ENCODE measurements at places on chromosomes 12 and 14.

- DNase-seq: no peak
These were observed 124.5 kb downstream of the PTPRO start for GRCh38 chr12:15446807-15447206.

DNA sequence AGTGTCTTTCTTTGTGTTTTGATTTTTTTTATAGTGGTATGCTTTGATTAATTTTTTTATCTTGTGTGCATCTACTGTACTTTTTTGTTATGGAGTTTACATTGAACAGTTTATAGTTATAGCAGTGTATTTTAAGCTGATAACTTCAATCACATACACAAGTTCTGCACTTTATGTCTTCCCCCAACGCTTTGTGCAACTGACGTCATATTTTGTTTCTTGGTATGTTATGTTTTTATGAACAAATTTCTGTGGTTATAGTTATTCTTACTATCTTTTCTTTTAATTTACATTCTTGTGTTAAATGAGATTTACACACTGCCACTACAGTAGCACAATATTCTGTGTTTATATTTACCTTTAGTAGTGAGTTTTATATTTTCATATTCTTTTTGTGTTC, 197.1 kb downstream of the SNAPC1 start:
- DNase-seq: no peak

GRCh38 chr14:93946541-93947090, 19.5 kb downstream of the FAM181A start:
- DNase-seq: no peak

DNA sequence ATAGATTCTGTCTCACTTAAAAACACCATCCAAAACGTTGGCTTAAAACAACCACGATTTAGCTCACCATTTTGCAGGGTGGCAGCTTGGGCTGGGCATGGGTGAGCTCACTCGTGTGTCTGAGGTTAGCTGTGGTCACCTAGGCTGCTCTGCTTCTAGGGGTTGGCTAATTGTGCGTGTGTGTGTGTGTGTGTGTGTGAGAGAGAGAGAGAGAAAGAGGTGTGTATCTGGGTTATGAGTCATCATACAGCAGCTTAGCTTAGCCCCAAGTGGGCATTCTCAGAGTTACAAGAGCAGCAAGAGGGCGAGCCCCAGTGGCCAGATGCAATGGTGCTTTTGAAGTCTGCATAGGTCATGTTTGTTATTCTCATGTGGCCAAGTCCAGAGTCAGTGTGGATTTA, 6.0 kb downstream of the FBXW8 start:
- peak; percentile 71 for DNase-seq

- no peak for DNase-seq
These were observed 11.1 kb downstream of the ACTN1 start for GRCh38 chr14:68968051-68968450.

GRCh38 chr12:98741556-98742265, 96.6 kb downstream of the APAF1 start:
- peak; percentile 38 for DNase-seq

DNA sequence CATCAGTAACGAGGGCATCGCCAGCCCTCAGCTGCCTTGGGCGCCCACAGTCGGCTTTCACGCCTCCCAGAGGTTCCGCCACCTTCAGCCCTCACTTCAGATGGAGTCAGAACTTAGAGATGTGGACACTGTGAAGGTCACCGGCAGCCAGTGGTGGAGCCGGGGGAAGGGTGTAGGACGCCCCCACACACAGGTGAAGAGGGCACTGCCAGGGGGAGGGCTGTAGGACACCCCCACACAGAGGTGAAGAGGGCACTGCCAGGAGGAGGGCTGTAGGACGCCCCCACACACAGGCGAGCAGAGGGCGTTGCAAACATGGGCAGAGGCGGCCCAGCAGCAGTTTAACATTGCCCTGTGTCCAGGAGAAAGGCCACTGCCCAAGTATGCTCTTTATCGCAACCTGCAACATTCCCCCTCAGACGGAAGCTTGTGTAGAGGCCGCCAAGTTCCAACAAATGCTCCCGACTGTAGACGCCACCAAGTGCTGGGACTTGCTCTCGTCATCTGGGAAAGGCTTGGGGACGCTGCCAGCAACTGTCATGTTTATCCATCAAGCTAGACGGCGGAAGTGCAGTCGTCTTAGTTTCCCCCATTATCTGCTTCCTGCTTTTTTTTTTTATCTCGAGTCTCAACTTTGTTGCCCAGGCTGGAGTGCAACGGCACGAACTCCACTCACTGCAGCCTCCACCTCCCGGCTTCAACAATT, 4.9 kb upstream of the ANKLE2 start:
- DNase-seq: no peak

GRCh38 chr14:90987140-90987539, 73.3 kb downstream of the RPS6KA5 start:
- no peak for DNase-seq

DNA sequence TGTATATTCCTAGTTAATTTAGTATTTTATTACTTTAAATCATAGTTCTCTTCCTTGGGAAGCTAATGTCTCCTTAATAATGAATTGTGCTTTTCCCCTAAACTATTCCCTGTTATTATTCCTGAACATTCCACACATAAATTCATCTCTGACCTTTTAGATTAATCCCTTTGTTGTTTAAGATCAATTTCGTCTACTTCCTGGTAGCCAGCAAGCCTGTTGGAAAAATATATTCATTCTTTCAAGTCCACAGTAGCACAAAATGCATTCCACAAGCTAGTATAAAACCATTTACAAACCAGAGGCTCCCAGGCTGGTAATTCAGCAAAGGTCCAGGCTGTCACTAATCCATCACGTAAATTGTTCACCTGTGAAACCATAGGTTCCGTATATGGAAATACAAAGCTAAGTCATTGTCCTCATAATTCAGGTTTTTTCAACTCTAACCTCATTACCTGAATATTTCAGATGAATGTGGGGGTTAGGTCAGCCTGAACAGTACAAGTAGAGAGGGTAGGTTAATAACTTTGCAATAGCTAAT, 232.7 kb downstream of the SEC23A start:
- DNase-seq: no peak

DNA sequence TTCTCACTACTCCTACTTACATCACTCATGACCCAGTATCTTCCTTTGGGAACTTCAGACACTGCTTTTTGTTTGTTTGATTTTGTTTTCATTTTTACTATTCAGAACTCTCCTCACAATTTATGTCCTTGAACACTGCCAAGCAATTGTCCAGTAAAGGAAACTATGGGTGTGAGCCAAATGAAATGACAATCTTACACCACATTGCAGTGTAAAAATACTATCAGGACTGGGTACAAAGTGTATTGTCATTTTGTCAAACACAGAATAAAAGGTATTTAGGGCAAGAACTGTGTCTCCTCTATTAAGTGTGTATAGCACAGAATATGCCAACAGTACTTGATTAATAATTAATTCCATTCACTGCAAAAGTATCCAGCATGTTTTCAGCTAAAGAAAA, 199.3 kb downstream of the ALG10B start:
- DNase-seq: no peak

GRCh38 chr12:69501154-69501895, 31.1 kb downstream of the FRS2 start:
- DNase-seq: peak; percentile 10

GRCh38 chr12:92192360-92192759, 46.7 kb upstream of the BTG1 start:
- no peak for DNase-seq

DNA sequence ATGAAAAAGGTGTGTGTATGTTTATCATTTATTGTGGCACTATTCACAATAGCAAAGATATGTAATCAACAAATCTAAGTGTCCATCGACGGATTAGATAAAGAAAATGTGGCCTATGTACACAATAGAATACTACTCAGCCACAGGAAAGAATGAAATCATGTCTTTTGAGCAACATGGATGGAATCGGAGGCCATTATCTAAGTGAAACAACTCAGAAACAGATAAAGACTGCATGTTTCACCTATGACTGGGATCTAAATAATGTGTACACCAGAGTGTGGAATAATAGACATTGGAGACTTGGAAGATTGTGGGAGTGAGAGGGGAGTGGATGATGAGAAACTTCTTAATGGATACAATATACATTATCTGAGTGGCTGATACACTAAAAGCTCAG, 44.0 kb downstream of the CCER1 start:
- DNase-seq: no peak

DNA sequence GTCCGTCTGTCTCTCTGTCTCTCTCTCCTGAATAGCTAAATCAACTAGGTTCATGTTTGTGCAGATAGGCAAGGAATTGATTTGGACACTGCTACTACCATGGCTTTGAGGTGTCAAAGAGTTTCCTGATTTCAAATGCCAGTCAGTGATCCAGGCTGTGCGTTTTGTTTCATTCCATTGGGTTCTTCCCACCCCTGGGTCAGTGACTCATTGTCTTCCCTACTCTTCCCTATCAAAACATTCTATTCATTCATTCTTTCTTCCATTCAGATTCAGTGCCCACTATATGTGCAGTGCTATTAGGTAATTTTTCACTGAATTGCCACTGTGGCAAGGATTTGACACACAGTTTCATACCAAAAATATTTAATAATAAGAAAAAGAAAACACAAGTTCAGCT, 50.4 kb downstream of the RPH3A start:
- peak; percentile 40 for DNase-seq

DNA sequence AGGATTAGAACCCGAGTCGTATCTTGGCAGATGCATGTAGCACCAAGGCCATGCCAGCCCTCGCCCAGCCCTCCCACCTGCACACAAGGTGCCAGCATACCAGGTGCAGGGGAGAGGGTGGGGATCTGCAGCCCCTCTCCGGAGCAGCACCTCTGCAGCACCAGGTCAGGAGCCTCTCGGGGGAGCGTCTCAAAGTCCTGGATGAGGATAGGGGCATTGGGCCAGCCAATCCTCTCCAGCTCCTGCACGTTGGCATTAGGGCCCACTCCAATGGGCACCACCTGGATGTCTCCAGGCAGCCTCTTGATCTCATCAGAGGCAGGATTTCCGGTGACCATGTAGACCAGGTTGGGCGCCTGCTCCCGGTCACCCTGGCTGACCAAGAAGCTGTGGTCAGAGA, 73.2 kb upstream of the ANO2 start:
- DNase-seq: no peak

GRCh38 chr14:88044776-88045446, 40.0 kb downstream of the GPR65 start:
- no peak for DNase-seq

DNA sequence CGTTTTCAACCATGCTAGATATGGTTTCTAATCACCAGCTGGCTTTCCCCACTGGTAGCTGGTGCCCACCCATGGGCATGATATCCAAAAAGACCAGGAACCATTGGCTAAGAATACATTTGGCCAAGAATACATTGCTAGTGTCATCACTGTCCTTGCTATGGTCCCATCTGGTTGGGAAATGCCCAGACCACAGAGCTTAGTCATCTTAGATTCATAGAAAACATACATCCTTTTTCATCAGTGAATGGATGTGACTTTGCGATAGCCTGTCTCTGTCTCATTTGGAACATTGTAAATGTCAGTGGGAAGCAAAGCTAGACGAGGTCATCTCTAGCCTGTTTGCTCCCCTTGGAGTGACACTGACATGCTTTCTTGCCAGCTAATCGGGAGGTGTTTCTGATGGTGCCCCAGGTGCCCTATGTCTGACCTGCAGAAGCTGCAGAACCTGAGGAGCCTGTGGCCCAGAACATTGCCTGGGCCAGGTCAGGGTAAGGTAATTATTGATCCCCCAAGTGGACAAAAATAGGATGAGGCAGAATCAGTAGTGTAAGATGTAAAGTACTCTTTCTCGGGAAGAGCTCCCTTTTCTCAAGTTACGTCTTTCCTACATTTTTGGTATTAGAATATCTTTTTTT, 194.8 kb downstream of the SLC41A2 start:
- DNase-seq: peak; percentile 51

DNA sequence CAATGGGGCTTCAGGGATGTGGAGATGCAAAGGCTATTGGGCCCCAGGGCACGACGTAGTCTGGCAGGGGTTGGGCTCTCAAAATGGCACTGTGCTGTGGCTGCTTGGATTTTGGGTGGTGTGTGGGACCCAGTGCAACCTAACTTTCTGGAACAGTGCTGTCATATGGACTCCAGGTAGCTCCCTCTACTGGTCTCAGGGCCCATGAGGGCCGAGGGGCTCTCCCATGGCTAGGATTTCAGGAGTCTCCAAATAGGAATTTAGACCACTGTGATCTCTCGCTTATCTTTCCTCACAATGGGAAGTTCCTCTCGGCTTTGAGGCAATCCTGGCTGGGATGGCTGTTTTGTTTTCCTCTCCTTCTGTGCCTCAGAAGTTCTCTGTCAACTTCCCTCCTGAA, 68.2 kb upstream of the MUCL1 start:
- DNase-seq: no peak

DNA sequence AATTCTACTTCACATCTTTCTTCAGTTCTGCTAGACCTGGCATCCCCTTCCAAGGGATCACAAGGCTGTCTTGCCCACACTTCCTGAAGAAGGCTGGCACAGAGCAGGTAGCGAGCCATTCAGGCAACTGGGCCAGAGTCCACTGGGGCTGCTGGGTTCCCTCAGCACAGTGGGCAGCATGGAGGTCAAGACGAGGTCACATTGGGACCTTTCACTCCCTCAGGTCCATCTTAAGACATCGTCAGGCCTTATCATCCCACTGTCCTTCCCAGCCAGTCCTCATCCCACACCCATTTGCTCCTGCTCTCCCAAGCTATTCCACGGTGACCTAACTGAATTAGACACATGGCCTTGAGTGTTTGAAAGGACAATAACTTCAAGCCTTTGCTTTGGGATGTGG, 143.1 kb upstream of the HIF1A start:
- DNase-seq: no peak

DNA sequence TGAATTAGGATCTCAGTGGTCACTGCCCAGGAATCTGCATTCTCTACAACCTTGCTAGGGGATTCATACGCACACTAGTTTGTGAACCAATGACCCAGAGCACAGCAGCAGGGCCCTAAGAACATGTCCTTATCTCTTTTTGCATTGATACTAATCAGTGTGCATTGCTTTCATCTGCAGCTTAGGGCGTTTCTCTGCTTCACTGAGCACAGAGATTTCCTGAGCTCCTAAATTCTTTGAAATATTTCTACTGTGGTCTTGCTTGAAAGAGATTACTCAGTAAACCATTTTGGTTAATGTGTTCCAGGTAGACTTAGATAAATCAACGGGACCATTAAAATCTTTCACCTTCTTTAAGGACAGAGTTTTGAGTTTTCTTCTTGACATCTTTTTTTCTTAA, 351.3 kb upstream of the KITLG start:
- no peak for DNase-seq

- peak; percentile 85 for DNase-seq
These were observed 45.8 kb upstream of the POC1B start for GRCh38 chr12:89571491-89572195.

- DNase-seq: no peak
These were observed 39.8 kb downstream of the BORCS5 start for GRCh38 chr12:12396694-12397093.

- DNase-seq: peak; percentile 69
These were observed 23.0 kb upstream of the TTC7B start for GRCh38 chr14:90839024-90839888.

- DNase-seq: no peak
These were observed 41.5 kb downstream of the ANO6 start for GRCh38 chr12:45257185-45257930.

DNA sequence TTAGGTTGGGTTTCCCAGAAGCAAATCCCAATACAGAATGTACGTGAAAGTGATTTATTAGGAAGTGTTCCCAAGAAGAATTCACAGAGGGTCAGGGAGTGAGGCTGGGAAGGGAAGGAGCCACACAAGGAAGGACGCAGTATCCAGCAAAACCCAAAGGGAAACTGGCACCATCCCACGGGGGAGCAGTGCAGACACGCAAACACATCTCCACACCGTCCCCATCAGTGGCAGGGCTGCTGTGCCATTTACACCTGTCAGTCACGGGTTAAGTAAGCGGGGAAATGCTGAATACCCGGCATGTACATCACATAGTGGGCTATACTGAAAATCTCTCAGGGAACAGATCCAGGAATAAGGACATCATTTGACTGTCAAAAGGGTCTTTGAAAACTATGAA, 93.9 kb downstream of the SLC38A1 start:
- no peak for DNase-seq
